ENCODE measurements at places on chromosomes 12 and 14. TPM values are rescaled to one million over a fixed set of nuclear protein-coding genes. Genes with fewer than 3 reads are reported as not detected.

The GZMB gene
- total RNA-seq = not detected

The ANO2 gene
- 4.1 TPM for total RNA-seq

The COQ5 gene
- total RNA-seq = 25.3 TPM

The FKBP3 gene
- 122 TPM for total RNA-seq

GRCh38 chr12:75666126-75666938 lies 154.9 kb upstream of the KRR1 start:
- DNase-seq = no peak

DNA sequence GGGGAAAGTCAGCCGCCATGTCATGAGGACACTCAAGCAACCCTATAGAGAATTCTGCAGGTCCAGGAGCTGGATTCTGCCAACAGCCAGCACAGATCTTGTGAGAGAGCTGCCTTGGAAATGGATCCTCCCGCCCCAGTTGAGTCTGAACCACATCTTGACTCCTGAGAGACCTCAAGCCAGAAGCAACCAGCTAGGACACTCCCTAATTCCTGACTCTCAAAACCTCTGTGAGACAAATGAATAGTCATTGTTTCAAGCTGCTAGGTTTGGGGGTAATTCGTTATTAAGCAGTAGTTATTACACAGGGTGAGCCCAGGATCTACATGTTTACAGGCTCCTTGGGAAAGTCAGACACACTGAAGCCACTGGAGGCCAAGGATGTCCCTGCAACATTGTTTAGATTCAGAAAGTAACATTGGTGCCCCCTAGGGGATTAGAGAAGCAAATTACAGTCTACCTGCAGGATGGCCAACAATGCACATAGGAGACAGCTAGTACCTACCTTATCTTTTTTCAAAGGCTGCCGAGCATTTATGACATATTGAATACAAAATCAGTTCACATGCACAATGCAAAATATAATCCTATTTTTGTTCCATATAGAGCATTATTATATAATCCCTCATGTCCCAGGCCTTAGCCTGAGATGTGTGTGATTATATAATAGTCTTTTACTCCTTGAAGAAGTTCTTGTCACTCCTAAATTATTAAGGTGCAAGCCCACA lies 57.9 kb upstream of the FICD start:
- peak; percentile 57 for DNase-seq

GRCh38 chr12:33560653-33561208 lies 121.1 kb upstream of the SYT10 start:
- no peak for DNase-seq

- DNase-seq = no peak
Observed at GRCh38 chr14:28763751-28764256, 2.8 kb upstream of the FOXG1 start.

DNA sequence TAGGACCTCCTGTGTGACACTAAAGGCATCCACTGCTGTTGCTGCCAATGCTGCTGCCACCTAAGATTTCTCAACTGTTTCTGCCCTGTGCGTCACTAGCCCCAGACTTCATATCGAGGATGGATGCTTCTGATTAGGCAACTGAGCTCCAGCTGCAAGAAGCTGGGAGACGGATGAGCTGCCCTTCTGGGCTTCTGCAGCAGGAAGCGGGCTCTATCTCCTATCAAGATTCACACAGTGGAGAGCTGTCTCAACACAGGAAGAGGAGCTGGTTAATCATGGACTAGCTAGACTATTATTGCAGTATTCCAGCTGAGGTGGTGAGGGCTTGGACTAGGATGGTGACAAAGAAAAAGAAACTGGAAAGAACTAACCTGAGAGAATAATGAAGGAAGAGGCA lies 59.2 kb upstream of the PELI2 start:
- no peak for DNase-seq

- DNase-seq = no peak
Observed at GRCh38 chr14:55092341-55092740, 36.7 kb upstream of the LGALS3 start.

GRCh38 chr12:26941215-26941594 lies 2.9 kb downstream of the FGFR1OP2 start:
- DNase-seq = no peak

- no peak for DNase-seq
Observed at GRCh38 chr12:46921048-46921763, 95.4 kb upstream of the SLC38A4 start.
